Naive thymus-derived CD8-positive, alpha-beta T cell (primary cell): ENCODE measurements at places on chromosomes 4 and X. TPM values are rescaled to one million over a fixed set of nuclear protein-coding genes. Genes with fewer than 3 reads are reported as not detected.

TRPC3 gene
- total RNA-seq, result not detected

NAP1L3 gene
- total RNA-seq, result 9.3 TPM

POU4F2 gene
- total RNA-seq, result not detected

FOXR2 gene
- total RNA-seq, result not detected

RXFP1 gene
- not detected for total RNA-seq

USP17L25 gene
- total RNA-seq, result not detected

AMBN gene
- total RNA-seq, result not detected

AADAT gene
- not detected for total RNA-seq

MAOB gene
- not detected for total RNA-seq

RHOH gene
- total RNA-seq, result 233 TPM

COL25A1 gene
- 1.2 TPM for total RNA-seq

ATP2B3 gene
- total RNA-seq, result not detected

RADX gene
- 13.4 TPM for total RNA-seq

SULT1E1 gene
- not detected for total RNA-seq

HMX1 gene
- total RNA-seq, result not detected

KIAA1210 gene
- total RNA-seq, result not detected

CTSO gene
- total RNA-seq, result 16.5 TPM

PCSK1N gene
- 4.9 TPM for total RNA-seq

RTL3 gene
- total RNA-seq, result not detected

SNCA gene
- total RNA-seq, result not detected

ZCCHC4 gene
- total RNA-seq, result 14.0 TPM

DIPK2B gene
- not detected for total RNA-seq

SFRP2 gene
- total RNA-seq, result not detected

PAGE3 gene
- total RNA-seq, result not detected

VCX gene
- total RNA-seq, result not detected

STATH gene
- total RNA-seq, result not detected

FRAS1 gene
- not detected for total RNA-seq

USP9X gene
- 68.7 TPM for total RNA-seq

GYPA gene
- not detected for total RNA-seq

TXK gene
- 135 TPM for total RNA-seq

PNMA3 gene
- total RNA-seq, result 9.4 TPM

DHX15 gene
- total RNA-seq, result 157 TPM

DGKK gene
- not detected for total RNA-seq

ATP1B4 gene
- total RNA-seq, result not detected

DKK2 gene
- total RNA-seq, result not detected

F8 gene
- total RNA-seq, result 1.1 TPM

ZDHHC15 gene
- total RNA-seq, result 0.69 TPM

DDX60 gene
- total RNA-seq, result 25.8 TPM

SERTM2 gene
- total RNA-seq, result not detected

ATOH1 gene
- total RNA-seq, result not detected

TLL1 gene
- total RNA-seq, result not detected
